ENCODE measurements at places on chromosomes 4 and X.

- no peak for DNase-seq
Observed at GRCh38 chr4:156999175-156999517, 27.5 kb upstream of the PDGFC start.

GRCh38 chr4:47899639-47900038 lies 14.7 kb downstream of the NFXL1 start:
- no peak for DNase-seq

DNA sequence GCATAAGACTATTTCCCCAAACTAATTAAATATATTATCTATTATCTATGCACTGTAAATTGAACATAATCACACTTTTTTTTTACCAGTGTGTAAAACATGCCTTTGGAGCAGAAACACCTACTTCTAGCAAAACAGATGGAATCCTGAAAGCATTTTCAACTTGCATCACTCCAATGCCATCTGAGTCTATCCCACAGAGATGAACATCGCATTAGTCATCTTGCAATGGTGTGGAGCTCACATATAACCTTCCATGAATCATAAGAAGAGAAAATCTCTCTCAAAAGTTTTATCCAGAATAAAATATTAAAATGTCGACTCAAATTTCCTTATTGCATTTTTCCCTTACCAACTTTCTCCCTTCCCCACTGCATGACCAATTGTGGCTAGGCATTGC lies 406.7 kb upstream of the ACTRT1 start:
- no peak for DNase-seq

DNA sequence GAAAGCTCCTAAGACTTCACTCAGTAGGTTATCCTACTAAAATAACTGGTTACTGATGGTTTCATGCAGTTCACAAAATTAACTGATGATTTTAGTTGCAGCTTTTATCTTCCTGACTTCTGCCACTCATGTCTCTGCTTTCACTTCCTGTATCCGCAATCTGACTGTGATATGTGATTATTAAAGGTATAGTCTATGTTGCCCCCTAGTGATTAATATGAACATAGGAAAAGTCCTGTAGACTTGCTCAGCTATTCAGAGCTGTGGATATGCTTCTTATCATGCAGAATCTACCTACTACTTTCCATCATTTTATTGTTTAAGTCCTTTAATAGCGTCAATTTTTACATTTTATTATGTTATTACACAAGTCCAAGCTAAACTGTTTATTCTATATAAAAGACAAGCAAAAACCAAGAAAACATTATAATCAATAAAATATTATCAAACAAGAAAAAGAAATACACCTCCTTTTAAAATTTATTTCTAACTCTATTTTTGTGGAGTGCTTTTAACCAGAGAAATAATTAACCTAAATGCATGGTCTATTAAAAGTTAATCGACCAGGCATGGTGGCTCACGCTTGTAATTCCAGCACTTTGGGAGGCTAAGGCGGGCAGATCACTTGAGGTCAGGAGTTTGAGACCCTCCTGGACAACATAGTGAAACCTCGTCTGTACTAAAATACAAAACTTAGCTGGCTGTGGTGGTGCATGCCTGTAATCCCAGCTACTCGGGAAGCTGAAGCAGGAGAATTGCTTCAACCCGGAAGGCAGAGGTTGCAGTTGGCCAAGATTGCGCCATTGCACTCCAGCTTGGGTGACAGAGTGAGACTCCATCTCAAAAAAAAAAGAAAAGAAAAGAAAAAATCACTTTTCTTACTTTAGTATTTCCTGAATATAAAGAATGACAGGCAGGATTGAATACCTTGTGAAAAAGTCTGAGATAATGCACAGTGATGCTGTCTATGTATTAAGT lies 40.4 kb upstream of the TLR2 start:
- DNase-seq = no peak

DNA sequence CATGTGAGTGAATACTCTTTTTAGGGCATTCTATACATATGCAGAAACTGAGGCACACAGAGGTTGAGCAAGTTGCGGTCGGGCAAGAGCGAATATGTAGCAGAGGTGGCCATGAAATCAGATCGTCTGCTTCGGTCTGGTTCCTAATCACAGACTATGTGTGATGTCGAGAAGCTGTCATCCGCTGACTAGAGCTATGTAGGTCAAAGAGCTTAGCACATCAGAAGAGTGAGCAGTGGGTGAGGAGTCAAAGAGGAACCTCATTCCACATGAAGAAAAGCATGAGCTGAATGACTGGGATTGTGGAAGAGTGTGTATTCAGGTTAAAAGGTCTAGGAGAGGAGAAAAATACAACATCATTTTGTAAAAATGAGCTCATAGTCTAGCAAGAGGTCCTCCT lies 19.0 kb downstream of the GAB3 start:
- no peak for DNase-seq

GRCh38 chrX:123713841-123714240 lies 19.0 kb downstream of the THOC2 start:
- no peak for DNase-seq

GRCh38 chr4:75141162-75141561 lies 208.2 kb downstream of the PARM1 start:
- DNase-seq = no peak

DNA sequence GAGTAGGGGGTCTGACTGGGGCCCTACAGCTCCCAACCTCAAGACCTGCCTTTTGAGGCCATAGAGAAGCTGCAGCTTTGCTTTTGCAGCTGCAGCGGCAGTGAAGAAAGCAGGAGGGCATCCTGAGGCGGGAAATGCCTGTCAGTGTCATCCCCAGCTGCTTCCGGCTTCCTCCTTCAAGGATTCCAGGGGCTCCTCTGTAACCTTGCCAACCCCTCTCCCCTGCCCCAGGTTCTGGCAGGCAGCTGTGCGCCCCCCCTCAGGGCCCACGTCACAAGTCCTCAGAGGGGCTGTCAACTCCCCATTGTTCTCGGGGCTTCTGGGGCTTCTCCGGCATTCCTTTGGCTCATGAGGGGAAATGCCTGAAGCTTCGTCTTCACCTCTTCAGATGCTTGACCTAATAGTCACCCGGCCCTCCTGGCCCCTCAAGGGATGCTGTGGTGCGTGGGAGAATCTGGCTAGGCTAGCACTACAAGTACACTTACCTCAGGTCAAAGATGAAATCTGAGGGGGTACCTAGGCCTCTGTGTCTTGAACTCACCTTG lies 31.9 kb downstream of the APLN start:
- no peak for DNase-seq

- no peak for DNase-seq
Observed at GRCh38 chrX:50198348-50198747, 2.5 kb downstream of the AKAP4 start.

DNA sequence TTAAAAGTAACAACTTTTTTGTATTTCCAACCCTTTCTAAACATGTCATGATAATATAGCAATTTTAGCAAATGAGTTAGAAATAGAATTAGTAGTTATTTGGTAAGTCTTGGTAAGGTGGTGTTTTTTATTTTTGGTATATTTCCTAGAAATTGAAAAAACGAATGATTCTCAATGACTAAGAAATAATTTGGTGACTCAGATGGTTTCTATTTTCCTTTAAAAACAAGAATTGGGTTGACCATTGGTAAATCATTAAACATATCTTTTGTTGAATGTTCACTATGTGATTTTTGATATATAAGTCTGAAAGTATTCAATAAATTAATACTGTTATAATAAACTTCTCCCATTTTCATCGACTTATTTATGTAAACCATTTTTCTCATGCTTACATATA lies 206.2 kb upstream of the BANK1 start:
- DNase-seq = no peak

- DNase-seq = no peak
Observed at GRCh38 chr4:72376901-72377300, 192.1 kb downstream of the ADAMTS3 start.

DNA sequence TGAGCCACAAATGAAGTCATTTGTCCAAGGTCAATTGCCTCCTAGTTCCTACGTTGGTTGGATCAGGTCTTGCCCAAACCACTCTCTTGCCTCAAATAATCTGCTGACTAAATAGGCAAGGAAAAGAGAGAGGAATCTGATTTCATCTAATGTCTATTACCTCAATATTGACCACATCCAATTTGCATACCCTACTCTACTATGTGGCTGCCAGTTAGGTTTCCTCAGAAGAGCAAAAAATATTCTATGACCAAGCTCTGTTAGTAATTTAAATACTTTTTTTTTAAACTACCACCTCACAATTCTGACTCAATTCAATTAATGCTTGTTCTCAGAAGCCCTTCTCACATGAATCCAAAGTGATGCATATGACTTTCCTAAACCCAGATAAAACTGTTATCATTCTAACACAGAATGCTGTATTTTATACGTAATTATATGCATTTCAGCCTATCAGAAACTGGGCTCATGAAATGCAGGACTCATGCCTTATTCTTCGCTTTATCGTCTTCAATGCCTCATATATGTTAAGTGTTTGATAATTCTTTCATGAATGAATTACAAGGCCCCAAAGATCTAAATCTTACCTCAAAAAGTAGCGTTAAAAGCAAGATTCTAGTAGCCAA lies 98.6 kb downstream of the HUWE1 start:
- no peak for DNase-seq

- no peak for DNase-seq
Observed at GRCh38 chr4:124481123-124481522, 231.4 kb downstream of the ANKRD50 start.

DNA sequence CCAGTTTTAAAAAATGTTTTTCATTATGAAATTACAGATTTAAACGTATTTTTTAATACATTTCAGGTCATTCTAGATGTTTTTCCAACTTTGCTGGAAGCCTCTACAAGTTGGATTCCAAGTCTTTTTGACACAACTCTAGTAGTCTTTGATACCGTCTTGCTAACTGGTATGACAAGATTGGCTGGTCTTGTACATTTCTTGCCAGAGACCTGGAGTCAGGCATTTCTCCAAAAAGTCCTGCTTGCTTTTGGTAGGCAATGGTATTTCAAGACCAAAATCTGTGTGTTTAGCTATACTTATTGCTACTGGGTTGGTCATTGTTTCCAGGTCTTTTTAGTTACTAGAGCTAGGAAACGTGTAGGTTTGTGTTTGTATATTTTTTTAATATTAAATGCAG lies 64.6 kb downstream of the SLAIN2 start:
- no peak for DNase-seq

DNA sequence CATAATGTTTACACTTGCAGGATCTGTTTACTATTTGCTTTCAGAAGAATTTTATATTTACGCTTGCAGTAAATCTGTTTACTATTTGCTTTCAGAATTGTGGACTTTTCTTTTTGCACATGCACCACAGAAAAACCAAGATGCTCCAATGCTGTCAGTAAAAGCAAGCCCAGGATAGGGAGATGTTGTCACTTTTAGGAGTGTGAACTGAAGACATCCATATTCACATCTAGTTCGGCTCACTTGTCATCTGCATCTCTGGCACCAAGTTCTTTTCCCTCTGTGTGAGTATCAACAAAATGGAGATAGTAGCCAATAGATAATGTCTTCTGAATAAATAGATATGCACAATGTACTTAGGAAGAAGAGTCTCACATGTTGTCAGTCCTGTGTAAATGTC lies 109.3 kb upstream of the MXRA5 start:
- no peak for DNase-seq

DNA sequence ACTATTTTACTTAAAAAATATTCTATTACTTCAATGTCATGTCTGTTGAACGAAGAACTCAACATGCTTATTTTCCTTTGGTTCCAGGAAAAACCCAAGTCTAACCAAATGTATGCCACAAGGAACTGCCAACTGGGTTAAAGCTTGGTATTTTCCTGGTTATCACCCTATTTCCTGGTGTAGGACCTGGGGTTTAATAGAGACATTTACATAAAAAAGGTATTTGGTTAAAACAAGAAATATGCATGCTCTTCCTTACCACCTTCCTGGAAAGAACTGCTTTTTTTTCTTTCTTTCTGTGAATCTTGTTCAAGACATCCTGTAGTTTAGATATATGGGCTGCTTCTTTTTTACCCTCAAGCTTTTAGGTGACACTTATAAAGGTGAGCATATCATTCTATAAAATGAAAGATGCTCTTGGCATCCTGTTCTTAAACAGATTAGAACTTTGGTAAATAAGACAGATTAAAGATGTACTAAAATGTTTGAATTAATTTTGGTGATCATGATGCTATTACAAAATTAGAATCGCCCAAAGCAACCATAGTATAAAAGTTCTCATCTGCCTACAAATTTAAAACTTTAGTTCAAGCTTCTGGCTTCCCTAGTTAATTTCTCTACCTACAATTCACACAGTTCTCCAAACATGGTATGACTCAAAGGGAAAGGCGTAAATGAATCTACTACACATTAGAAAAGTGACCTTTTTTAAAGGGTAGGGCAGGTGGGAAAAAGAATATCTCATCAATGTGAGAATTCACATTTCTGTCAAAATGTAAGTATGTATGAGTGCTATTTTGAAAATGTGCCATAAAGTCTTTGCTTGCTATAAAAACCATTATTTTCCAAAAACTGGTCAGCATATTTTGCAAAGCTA lies 103.5 kb downstream of the CNOT6L start:
- DNase-seq = no peak

GRCh38 chrX:122091571-122091970 lies 1044.2 kb downstream of the GLUD2 start:
- no peak for DNase-seq

DNA sequence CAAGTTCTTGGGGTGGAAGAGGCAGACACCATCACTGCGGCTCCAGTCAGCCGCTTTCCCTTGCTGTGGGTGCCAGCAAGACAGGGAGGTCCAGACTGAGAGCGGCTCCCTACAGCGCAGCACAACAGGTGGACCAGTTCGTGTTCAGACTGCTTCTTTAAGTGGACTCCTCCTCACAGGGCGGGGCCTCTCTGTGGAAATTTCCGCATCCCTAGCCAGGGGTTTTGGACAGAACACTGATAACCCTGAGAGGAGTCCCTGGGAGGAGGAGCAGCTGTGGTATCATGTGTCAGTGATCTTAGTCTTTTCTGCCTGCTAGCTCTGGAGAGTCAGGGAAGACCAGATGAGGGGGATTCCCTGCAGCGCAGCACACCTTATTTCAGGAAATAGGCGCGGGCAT lies 48.5 kb downstream of the MAGEC2 start:
- DNase-seq = no peak

- DNase-seq = no peak
Observed at GRCh38 chr4:114385195-114385985, 213.2 kb upstream of the UGT8 start.

DNA sequence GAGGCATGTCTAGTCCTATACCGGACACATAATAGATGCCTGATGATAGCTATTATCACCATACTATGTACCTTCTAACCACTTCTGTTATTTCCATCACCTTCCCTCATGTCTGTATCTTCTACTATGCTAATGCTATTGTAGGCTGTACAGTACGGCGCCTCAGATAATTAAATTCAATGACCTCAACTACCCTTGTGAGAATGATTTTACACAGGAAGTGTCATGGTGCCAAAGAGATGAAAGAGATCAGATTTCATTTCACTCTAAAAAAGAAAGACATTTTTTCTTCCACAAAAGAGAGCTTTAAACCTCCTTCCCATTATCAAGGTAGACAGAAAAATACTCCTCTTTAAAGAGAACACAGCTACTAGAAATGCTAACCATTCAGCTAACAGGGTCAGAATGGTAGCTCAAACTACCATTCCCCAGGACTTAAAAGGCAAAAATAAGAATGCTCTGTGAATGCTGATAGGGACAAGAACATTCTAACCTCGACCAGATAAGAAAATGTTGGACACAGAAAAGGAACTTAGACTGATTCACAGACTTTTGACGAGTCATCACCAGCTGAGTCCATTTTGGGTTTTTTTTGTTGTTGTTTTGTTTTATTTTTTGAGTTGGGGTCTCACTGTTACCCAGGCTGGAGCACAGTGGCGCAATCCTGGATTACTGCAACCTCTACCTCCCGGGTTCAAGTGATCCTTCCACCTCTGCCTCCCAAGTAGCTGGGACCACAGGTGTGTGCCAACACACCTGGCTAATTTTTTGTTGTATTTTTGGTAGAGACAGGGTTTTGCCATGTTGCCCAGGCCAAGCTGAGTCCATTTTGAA lies 99.2 kb upstream of the RAPGEF2 start:
- no peak for DNase-seq

All from neural crest cell (in vitro differentiated cells).